ENCODE measurements at places on chromosomes 7 and 10.

DNA sequence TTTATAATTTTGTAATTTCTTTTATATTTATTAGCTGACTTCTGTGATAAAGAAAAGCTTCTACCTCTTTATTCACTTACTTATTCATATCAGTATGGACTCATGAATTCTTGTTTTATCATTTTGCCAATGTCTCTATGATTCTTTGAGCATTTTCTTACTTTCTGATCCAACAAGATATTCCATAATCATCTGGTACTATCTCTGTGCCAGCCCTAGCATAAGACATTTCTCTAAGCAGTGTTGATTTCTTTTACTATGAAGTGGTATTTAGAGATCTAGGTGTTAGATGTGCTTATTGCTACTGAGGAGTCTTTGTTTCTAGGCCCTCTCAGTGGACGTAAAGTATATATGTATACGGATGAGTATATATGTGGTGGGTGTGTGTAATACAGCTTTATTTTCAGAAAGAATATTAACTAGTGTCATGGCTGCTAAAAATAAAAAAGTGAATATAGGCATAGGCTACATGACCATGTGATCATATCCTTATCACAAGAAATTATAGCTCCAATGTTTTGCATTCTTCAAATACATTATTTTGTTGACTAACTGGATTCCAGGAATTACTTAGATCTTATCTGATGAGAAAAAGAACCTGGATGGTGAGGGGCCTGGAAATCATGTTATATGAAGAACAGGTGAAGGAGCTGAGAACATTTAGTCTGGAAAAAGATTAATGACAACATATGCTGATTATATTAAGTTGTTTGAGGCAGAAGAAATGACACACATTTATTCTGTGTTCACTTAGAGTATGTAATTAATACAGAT lies 13.1 kb downstream of the PHTF2 start:
- no peak for DNase-seq

DNA sequence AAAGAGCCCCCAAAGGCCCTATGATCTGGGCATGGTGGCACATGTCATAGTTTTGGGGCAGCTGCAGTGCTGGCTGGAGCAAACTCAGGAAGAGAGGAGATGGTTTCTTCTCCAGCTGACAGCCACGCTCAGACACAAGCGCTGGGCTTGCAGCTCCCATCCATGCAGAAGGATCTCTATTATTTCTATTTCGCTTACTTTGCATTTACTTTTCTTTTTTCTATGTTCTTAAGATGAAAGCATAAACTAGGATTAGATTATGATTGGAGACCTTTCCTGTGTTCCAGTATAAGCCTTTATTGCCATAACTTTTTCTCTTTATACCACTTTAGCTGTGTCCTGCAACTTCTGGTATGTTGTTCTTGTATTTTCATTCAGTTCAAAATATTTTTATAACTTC lies 5.0 kb downstream of the JAKMIP3 start:
- no peak for DNase-seq

GRCh38 chr7:105306298-105306748 lies 82.4 kb downstream of the SRPK2 start:
- DNase-seq = no peak

GRCh38 chr10:71957546-71958275 lies 6.5 kb upstream of the CHST3 start:
- no peak for DNase-seq

- no peak for DNase-seq
These were observed 639.2 kb upstream of the POT1 start for GRCh38 chr7:125568799-125569198.

- DNase-seq = no peak
These were observed 1171.7 kb upstream of the LRRTM3 start for GRCh38 chr10:65754112-65754511.

DNA sequence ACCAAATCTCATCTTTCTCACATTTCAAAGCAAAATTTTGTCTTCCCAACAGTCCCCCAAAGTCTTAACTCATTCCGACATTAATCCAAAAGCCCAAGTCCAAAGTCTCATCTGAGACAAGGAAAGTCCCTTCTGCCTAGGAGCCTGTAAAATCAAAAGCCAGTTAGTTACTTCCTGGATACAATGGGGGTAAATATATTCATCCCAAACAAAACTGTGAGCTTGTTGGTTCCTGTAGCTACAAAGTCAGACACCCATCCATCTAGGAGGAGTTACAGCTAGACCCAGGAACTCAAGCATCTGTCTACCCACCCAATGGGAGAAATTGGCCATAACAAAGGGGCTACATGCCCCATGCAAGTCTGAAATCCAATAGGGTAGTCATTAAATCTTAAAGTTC lies 51.9 kb downstream of the MTURN start:
- DNase-seq = no peak

- no peak for DNase-seq
These were observed 161.2 kb downstream of the ZNF33B start for GRCh38 chr10:42477170-42477569.

DNA sequence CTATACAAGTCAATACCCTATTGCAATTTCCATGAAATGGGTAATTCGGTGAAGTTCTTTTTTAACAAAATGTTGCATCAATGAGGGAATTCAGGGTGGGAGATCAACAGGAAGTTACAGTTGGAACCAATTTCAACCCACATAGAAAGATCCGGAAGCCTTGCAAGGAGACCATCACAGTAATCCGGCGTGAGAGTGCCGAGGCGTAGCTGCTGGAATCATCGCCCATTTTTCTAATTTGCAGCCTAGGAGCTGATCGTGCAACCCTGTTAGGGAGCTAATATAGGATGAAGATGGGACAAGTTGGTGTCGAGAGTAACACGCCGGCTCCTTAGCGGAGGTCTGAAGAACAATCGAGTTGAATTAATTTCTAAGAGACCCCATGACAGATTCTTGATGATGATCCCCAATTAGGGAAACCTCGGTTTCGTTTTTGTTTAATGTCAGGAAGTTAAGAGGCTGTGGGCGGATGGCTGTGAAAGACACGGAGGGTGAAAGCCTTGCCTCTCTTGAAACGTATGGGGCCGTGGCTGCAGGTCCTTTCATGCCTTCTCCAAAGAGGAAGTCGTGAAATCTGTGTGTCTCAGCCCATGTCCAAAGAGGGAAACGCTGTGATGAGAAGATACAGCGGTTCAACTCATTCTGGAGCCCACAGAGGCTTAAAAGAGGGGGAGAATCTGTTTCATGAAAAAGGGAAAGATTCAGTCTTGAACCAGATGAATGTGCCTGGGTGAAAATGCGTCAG lies 51.2 kb upstream of the CARD11 start:
- DNase-seq = no peak

GRCh38 chr10:43211030-43211429 lies 55.8 kb downstream of the RASGEF1A start:
- no peak for DNase-seq

- DNase-seq = peak; percentile 46
These were observed 1.2 kb downstream of the HIPK2 start for GRCh38 chr7:139776486-139777132.

DNA sequence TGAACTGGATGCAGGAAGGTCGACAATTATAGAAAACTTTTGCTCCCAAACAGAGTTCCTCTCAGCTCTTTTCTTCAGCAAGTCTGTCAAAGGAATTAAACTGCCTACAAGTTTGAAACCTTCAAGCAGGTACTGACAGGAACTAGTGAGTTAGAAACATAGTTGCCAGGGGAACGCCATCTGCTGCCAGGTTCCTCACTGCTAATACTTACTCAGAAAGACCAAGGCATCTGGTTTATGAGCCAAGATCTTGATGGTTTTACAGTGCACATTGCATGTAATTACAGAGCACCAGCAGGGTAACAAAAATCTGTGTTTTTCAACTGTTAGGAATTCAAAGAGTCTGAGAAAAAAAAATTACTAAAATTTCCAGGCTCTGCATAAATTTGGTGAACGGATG lies 300.0 kb upstream of the NRG3 start:
- DNase-seq = no peak

Data from HEK293T (cell line).